Substantia nigra (tissue), 51 donors: ENCODE measurements at places on chromosomes 12 and 14.

DNA sequence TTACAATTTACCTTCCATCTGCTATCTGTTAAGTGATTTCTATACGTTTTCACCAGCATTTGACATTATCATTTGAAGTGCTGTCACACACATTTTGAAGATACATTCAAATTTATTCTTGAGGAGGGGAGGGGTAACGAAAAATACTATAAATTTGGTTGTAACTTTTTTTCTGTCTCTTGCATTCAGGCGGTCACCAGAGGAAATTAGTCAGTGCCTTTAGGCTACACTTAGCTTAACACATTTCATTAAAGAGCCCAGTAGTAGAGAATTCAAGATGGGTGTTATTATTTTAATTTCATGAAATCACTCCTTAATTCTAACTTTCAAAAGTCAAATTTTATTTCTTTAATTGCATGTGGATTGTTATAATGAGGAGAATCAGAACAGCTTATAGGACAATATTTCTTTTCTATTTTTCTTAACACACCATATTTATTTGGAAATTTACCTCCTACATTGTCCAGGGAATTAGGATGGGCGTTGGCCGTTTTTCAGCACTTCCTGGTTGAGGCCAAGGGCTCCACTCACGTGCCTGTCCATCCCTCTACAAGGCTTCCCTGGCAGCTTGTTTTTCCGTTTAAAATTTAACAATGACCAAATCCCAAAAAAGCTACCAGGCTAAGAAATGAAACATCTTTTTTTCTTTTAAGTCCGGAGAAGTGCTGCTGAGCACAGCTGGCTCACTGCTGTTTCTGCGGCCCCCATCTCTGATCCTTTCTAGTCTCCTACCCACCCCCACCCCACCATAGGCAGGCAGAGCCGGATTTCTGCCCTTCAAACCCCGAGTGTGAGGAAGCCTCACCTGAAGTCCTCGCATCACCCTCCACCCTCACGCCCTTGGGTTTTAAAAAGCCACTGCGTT lies 1.1 kb upstream of the FAR2 start:
- DNase-seq: no peak

GRCh38 chr12:86660488-86661147 lies 404.4 kb upstream of the MGAT4C start:
- no peak for DNase-seq

DNA sequence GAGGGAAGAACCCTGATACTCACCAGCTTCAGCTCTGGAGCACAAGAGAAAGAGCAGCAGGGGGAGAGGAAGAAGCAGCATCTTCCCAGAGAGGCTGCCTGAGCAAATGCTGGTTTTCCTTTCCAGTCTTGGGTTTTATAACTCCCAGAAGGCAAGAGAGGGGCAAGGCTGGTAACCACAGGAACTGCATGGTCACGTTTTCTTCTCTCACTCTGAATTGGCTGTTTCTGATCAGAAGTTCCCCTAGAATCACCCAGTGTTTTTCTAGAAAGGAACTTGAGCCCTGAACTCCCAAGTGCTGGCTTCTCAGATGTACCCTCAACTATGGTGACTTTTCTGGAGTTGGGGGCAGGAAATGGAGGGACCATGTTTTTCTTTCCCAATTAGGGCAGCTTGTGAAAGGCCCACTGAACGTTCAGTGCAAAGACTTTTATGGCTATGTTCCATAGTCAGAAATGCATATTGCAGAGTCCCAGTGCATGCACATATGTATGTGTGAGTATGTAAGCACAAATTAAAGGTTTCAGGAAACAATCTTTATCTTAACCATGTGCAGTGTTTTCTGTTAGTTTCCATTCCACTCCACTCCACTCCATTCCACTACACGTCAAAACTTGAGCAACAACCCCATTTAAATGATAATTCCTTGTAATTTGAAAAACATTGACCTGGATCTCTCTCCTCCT lies at the start of gene CMA1:
CMA1 (minus strand) TSS at position 111 of the 686 bp plus-strand sequence; CDS start at position 81, 30 bp downstream.
- no peak for DNase-seq

GRCh38 chr12:12890543-12891079 lies 751 bp upstream of the GPRC5A start:
- no peak for DNase-seq

GRCh38 chr12:80313209-80313608 lies 130.8 kb upstream of the PTPRQ start:
- DNase-seq: no peak

DNA sequence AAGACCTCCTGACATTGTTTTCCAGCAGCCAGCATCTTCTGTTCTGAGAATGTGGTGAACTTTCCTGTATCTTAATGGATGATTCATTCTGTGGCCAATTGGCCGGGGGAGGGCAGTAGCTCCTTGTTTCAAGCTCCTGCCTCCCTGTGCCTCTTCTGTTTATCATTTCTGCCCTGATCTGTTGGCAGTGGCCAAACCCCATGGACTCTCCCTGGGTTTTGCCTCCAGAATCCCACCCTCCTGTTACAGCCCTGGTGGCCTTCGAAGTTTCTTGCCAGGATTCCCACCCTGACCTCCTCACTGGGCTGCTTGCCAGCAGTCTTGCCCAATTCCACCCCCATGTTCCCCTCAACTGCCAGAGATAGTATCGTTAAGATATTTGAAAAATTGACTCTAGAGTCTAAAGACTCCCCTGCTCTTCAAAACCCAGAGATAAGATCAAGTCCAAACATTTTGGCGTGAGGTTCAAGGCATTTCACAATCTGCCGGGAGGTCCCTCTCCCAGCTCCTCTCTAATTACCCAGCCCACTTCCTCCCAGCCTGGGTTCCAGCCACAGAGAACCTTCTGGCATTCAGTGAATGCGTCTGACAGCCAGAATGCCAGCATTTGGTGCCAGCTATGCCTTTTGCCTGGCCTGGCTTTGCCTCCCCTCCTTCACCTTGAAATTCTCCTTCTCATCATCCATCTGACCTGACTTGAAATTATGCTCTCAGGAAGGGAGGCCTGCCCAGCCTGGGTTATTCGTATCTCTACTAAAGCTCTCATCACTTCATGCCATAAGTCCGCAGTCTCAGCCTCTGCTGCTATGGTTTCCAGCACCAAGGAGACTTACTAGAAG lies 37.7 kb upstream of the TXNRD1 start:
- no peak for DNase-seq

DNA sequence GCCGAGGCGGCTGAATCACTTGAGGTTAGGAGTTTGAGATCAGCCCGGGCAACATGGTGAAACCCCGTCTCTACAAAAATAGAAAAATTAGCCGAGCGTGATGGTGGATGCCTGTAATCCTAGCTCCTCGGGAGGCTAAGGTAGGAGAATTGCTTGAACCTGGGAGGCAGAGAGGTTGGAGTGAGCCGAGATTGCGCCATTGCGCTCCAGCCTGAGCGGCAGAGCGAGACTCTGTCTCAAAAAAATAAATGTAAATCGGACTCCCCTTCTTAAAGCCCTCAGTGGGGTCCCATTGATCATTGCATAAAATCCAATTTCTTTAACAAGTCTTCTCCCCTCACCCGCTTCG lies 908 bp downstream of the TDP1 start:
- no peak for DNase-seq

- no peak for DNase-seq
These were observed 38.3 kb upstream of the LTA4H start for GRCh38 chr12:96073346-96074330.

DNA sequence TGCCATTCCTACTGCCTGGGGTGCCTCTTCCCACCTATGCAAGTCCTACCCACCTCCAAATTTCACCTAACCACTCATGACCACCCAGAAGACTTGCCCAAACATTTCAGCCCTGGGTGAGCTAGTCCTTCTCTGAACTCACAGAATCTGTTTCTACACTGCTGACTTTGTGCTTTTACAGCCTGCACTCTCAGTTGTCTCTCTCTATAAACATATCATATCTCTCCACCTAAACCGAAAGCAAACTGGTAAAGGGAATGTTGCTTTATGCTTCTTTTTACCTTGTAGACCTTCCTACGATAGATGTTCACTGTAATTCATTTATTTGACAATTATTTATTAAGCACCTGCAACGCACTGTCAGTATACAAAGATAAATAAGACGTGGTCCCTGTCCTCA lies 38.1 kb upstream of the RNASE3 start:
- no peak for DNase-seq

DNA sequence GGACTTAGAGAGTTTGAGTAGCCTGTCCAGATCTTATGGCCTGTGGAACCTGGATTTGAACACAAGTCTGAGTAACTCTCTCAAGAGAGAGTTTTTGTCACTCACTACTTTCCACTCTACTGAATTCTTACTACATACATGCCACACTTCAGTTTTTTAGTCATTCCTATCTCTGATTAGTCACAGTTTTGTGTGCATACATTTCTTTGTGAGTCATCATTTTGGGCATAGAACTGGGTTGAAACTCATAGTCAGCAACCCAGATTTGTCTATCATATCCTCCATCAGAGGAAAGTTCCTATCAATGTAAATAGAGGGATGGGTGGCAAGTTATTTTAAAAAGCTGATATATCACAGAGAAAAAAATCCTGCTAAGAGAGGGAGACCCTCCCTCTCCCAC lies 42.9 kb downstream of the FLRT2 start:
- no peak for DNase-seq

DNA sequence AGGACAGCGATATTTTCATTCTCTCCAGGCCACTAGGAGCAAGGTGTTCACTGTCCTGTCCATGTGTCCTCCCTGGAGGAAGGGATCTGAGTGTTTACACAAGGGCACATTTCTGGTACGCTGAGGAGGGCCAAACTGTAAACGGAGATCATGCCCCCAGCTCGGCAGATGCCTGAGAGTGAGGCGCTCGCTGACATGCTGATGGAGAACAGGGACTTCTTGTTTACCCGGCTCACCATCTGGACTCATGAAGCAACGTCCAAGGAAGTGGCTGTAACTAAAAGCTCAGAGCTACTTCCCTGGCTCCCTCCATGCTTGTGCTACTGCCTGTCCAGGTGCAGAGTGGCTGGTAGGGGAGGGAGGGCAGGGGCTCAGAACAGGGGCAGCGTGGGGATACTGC lies 43.4 kb upstream of the KCNA1 start:
- DNase-seq: no peak

DNA sequence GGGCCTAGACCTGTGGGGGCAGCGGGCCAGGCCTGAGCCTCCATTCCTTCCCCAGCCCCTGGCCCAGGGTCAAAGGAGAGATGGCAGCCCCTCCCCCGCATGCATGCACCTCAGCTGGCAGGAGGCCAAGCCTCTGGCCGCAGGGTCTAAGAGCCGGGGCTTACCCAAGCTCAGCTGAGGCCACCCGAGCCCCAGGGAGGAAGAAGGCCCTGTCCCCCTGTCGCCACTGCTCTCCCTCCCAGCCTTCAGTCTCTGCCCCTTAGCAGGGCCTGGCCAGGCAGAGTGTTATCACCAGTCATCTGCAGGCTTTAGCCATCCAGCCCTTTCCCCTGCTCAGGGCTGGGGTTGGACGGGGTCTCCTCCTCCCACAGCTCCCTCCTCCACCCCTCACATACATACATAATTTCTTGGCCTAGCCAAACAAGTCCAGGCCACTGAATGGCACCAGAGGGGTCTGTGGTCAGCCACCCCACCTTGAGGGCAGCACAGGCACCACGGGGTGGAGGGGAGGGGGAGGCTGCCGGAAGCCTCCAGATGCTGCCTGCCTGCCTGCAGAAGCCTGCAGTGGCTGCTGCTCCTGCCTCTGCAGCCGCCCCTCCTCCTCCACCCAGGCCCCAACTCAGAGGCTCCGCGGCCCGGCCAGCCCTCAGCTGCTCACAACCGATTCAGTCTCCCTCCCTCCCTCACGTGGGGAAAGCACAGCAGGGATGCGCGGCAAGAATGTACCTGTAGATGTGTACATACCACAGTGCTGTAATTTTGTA lies 22.8 kb downstream of the RAB35 start:
- DNase-seq: no peak

DNA sequence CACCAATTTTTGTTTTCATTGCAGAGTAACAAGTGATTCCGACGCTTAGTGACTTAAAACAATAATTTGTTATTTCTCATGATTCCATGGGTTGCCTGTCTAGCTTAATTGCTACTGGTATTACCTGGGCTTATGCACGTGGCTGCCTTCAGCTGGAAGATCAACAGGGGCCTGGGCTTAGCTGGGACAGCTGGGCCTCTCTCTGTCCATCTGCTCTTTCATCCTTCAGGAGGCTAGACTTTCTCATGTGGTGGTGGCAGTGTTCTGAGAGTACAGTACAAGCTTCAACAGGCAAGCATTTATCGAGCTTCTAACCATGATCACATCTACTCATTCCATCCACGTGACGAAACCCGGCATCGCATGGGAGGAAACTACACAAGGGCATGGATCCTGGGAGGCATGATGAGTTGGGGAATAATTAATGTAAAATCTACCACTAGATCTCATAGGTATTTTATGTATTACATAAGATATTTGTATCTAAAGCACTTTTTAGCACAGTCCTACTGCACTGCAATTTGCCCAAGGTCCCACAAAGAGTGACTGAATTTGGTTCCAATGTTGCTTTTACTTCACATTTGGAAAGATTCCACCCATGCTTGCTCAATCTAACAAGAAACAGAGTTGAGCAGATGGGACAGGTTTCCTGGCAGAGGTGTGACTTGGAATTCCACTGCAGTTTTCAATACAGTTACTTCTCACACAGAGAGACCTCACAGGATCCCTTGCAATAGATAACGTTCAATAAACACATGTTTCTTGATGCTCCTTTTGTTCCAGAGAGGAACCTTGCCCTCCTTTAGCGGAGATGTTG lies 153.1 kb upstream of the FRMD6 start:
- no peak for DNase-seq

GRCh38 chr12:92010368-92010767 lies 135.3 kb downstream of the BTG1 start:
- no peak for DNase-seq

DNA sequence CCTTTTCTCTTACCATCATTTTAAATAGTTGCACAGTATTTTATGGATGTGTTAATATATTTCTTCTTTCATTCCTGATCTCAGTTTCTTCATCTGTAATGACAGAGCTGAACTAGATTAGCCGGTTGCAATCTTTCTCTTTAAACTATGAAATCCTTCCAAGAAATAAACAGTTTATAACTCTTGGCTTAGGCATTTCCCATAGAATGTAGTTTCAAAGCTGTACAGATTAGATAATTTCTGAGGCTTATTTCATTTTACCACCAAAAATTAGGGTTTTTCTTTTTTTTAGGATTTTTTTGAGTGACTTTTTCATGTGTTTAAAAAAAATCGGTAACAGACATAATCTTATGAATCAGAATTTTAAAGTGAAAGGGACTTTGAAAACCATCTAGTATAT lies 144.0 kb downstream of the RAD51B start:
- no peak for DNase-seq

GRCh38 chr14:23641915-23642588 lies 5.9 kb downstream of the DHRS2 start:
- DNase-seq: no peak

- DNase-seq: no peak
These were observed 441.8 kb downstream of the NRXN3 start for GRCh38 chr14:78611796-78612571.

- no peak for DNase-seq
These were observed 31.3 kb downstream of the CLECL1 start for GRCh38 chr12:9701380-9702154.

GRCh38 chr12:49529414-49529813 lies 9.4 kb upstream of the KCNH3 start:
- DNase-seq: no peak

- no peak for DNase-seq
These were observed 124.7 kb downstream of the GARIN6 start for GRCh38 chr12:99772274-99772673.
